ENCODE measurements at places on chromosomes 5 and 9.

- H3K27me3 ChIP-seq, result no peaks in the 10 kb centered on the region
- H3K36me3 ChIP-seq, result no peaks in the 10 kb centered on the region
- H3K4me1 ChIP-seq, result no peaks in the 10 kb centered on the region
- no peak overlapping the region for H3K4me3 ChIP-seq
Measured at GRCh38 chr5:134582941-134583340, 49.7 kb downstream of the SAR1B start.

GRCh38 chr9:6641961-6642360, 3.6 kb downstream of the GLDC start:
- no peaks in the 10 kb centered on the region for H3K36me3 ChIP-seq
- no peaks in the 10 kb centered on the region for H3K4me1 ChIP-seq
- H3K27me3 ChIP-seq, result no peaks in the 10 kb centered on the region
- no peak for DNase-seq

- no peak overlapping the region for H3K4me3 ChIP-seq
- no peaks in the 10 kb centered on the region for H3K36me3 ChIP-seq
- H3K4me1 ChIP-seq, result no peaks in the 10 kb centered on the region
- no peak for DNase-seq
- H3K27me3 ChIP-seq, result no peaks in the 10 kb centered on the region
Measured at GRCh38 chr5:6059137-6059800, 319.1 kb downstream of the MED10 start.

- no peaks in the 10 kb centered on the region for H3K36me3 ChIP-seq
- no peak overlapping the region for H3K27ac ChIP-seq
- no peak overlapping the region for H3K4me3 ChIP-seq
- H3K4me1 ChIP-seq, result no peaks in the 10 kb centered on the region
- no peaks in the 10 kb centered on the region for H3K27me3 ChIP-seq
Measured at GRCh38 chr5:89301321-89302025, 418.5 kb upstream of the MEF2C start.

DNA sequence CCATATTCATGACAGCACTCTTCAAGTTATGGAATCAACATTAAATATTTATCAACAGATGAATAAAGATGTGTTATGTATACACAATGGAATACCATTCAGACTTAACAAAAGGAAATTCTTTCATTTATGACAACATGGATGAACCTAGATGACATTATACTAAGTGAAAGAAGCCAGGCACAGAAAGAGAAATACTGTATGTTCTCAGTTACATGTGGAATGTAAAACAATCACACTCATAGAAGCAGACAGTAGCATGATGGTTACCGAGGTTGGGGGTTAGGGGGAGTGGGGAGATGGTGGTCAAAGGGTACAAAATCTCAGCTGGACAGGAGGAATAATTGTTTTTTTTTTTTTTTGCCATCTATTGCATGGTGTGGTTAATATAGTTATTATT, 431.9 kb downstream of the DMAC1 start:
- no peak overlapping the region for H3K27ac ChIP-seq
- no peak overlapping the region for H3K4me3 ChIP-seq
- H3K4me1 ChIP-seq, result no peaks in the 10 kb centered on the region
- no peak for DNase-seq
- H3K36me3 ChIP-seq, result no peaks in the 10 kb centered on the region

- H3K27me3 ChIP-seq, result no peaks in the 10 kb centered on the region
- H3K4me3 ChIP-seq, result no peak overlapping the region
- no peak overlapping the region for H3K27ac ChIP-seq
- DNase-seq, result no peak
Measured at GRCh38 chr5:453725-454481, 10.9 kb downstream of the EXOC3 start.

- no peak overlapping the region for H3K27ac ChIP-seq
- DNase-seq, result no peak
- H3K27me3 ChIP-seq, result no peaks in the 10 kb centered on the region
Measured at GRCh38 chr5:160905285-160905684, 53.3 kb upstream of the ATP10B start.

DNA sequence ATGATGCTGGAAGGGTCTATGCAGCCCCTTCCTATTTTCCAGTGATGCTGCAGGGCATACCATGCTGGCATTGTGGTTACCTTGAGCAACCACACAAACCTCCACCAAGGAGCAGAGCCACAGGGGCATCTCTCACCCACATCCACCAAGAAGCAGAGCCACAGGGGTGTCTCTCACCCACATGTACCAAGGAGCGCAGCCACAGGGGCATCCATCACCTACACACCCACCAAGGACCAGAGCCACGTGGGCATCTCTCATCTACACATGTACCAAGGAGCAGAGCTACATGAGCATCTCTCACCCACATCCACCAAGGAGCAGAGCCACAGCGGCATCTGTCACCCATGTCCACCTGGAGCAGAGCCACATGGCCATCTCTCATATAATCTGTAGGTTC, 8.8 kb upstream of the GM2A start:
- DNase-seq, result no peak
- no peaks in the 10 kb centered on the region for H3K27me3 ChIP-seq
- no peak overlapping the region for H3K4me3 ChIP-seq
- no peak overlapping the region for H3K27ac ChIP-seq
- H3K36me3 ChIP-seq, result no peaks in the 10 kb centered on the region

DNA sequence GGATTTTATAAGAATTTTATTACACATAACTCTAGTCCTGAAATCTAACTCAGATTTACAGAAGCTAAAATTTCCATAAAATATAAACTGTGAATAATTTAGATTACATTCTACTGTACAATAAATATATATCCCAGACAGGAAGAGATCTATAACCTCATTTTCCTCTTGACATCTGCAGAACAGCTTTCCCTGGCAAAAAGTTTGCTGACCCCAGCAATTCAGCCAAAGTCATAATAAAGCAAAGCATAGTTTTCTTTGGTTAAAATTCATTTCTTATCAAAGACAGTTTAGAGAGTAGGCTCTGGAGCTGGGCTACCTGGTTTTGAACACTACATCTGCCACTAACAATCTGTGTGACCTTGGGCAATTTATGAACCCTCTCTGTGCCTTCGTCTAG, 372.5 kb downstream of the CAAP1 start:
- H3K4me3 ChIP-seq, result no peak overlapping the region
- no peak overlapping the region for H3K27ac ChIP-seq

DNA sequence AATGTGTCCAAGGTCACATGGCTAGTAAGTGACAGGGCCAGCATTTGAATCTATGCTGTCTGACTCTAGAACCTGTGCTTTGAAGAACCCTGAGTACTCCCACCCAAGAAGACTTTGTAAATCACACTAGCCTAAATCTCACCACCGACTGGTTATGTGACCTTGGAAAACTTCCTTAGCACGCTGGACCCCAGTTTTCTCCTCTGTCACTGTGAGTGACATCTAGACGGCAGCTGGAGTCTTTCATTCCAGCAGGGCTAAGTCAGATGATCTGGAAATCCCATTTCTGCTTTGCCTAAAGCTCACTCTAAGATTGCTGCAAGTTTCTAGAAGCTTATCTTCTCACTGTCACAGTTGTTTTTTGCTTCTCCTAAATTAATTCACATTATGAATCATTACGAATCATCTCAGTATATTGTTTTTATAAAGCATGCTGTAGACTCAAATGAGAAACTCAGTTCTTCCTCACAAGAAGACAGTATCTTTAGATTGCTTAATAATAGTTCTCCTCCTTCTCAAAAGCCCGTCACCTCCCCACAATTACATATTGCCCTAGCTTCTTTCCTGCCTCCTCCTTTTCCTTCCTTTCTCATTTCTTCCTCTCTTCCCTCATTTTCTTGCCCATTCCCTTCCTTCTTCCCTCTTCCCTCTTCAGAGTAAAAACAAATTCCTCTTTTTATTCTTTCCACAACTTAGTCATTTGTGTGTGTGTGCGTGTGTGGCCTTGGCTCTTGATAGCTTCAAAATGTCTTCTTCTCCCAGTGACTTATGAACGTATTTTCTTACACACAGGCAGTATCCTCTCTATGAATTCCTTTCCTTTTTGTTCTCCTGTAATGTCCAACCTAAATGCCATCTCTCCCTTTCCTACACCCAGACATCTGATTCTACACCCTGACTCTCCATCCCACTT, 16.8 kb downstream of the ALDOB start:
- no peak for DNase-seq
- no peaks in the 10 kb centered on the region for H3K4me1 ChIP-seq
- H3K27me3 ChIP-seq, result no peaks in the 10 kb centered on the region
- H3K36me3 ChIP-seq, result no peaks in the 10 kb centered on the region

DNA sequence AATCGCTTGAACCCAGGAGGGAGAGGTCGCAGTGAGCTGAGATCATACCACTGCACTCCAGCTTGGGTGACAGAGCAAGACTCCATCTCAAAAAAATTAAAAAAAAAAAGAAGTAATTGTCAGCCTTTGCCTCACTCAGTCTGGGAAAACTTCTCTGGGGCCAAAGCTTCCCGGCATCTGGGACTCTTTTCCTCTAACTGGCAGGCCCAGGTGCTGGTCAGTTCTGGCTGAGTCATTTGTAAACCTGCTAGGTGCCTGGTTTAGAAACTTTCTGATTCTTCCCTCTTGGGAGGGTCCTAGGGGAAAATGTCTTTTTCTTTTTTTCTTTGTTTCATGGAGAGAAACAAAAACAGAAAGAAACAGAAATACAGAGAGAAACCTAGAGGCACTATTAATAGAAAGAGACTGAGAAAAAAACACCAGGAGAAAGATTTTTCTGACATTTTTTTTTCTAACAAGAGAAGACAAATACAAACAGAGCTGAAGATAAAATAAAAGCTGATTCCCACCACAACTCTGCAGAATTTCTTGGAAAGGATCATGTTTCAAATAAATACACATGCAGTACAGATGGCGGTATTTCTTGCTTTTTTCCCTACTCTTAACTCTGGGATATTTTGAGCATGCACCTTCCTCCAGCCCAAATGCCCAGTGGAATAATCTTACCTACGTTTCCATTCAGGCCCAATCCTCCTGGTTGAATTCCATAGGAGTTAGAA, 22.1 kb upstream of the UBAP2 start:
- H3K4me1 ChIP-seq, result no peaks in the 10 kb centered on the region
- H3K36me3 ChIP-seq, result no peaks in the 10 kb centered on the region
- peak overlapping the region; percentile 40 for H3K27ac ChIP-seq
- no peaks in the 10 kb centered on the region for H3K27me3 ChIP-seq
- H3K4me3 ChIP-seq, result no peak overlapping the region

DNA sequence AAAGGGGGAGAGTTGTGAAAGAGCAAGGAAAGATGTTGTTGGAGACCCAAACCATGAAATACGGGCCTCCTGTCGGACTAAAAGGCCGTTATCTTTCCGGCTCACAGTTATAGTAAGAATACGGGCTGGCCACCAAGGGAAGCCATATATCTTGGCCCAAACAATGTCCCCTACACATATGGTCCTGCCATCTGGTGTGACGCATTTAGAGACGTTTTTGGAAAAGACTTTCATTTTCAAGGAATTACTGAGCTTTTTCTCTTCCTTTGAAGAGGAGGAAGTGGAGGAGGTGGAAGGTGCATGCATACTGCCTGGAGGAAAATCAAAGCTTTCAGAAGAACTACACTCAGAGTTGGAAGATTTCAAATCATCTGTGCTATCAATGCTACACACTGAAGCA, 26.7 kb downstream of the PWWP2A start:
- H3K36me3 ChIP-seq, result no peaks in the 10 kb centered on the region
- H3K27ac ChIP-seq, result no peak overlapping the region
- H3K27me3 ChIP-seq, result no peaks in the 10 kb centered on the region
- DNase-seq, result no peak

DNA sequence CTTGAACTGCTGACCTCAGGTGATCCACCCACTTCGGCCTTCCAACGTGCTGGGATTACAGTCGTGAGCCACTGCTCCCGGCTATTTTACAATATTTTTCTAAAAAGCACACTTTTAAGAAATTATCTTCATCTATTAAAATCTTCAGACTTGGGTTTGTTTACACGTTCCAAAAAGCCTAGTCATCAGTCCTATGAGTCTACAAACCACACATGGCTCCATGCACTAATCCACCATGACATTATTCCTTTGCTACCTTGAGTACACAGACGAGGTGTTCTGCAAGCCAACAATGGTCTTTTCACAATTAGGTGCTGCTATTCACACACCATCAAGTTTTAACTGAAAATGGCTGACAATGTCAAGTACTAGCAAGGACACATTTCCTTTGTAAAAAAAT, 41.0 kb downstream of the TRPM6 start:
- H3K4me3 ChIP-seq, result no peak overlapping the region
- H3K27ac ChIP-seq, result no peak overlapping the region
- DNase-seq, result no peak
- H3K36me3 ChIP-seq, result no peaks in the 10 kb centered on the region
- H3K27me3 ChIP-seq, result no peaks in the 10 kb centered on the region

DNA sequence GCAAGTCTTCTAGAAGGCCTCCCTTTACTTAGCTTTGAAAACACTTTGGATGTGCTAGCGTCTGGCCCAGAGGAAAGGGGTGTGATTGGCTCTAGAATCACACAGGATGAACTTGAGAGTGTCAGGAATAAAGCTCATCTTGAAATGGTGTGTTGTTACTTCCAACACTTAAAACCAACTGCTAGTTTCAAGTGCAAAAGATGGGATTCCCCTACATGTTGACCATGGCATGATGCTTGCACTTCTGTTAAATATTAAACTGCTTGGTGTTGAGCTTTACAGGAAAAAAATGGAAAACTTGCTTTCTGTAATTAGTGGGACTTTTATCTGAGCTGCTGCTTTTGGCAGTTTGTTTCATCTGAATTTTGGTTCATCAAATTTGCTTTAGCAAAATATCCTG, 261.1 kb downstream of the MED10 start:
- H3K27me3 ChIP-seq, result no peaks in the 10 kb centered on the region
- no peak overlapping the region for H3K27ac ChIP-seq
- H3K36me3 ChIP-seq, result no peaks in the 10 kb centered on the region
- no peak for DNase-seq

DNA sequence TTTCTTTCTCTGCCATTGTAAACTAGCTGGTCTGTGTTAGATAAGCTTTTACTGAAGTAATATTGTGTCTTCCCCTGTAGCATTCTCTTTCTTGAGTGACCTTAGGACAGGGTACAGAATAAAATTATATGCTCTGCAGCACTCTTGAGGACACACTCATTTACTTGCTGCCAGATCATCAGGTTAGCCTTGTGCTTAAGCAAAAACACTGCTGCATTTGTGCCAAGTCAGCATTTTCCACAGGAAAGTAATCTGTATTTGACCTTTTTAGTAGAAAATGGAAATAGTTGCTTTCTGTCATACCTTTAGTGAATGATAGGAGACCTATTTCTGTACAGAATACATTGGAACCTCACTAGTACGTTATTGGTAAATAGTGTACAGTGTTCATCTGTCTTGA, 54.2 kb downstream of the LMNB1 start:
- H3K4me3 ChIP-seq, result no peak overlapping the region
- no peak for DNase-seq
- no peaks in the 10 kb centered on the region for H3K4me1 ChIP-seq
- H3K27ac ChIP-seq, result no peak overlapping the region

- no peaks in the 10 kb centered on the region for H3K36me3 ChIP-seq
- no peaks in the 10 kb centered on the region for H3K4me1 ChIP-seq
- H3K27ac ChIP-seq, result no peak overlapping the region
- H3K27me3 ChIP-seq, result no peaks in the 10 kb centered on the region
- no peak for DNase-seq
Measured at GRCh38 chr5:16104961-16105360, 74.6 kb downstream of the MARCHF11 start.
